ENCODE measurements at places on chromosomes 6 and 20.
A peak's percentile ranks its signal among the peaks of the same experiment; 100 is the strongest.

DNA sequence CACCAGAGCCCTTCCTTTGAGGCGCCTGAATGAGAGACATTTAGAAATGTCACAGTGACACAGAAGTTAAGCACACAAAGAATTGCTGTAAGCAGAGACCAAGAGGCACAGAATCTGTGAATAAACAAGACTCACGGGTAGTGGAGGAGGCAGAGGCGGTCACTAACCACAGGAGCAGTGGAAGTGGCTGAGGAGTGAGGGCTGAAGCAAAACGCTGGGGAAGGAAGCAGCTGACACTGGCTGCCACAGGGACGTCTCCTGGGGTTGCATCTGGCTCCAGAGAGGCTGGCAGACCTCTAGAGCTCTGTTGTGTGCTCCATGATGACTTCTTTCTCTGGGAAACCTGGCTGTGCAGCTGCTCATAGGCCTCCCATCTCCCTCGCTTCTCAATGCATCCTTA lies 65.0 kb upstream of the SLC2A12 start:
- DNase-seq = peak; percentile 86

- no peak for DNase-seq
Measured at GRCh38 chr20:24985802-24986201, 6.7 kb downstream of the APMAP start.

GRCh38 chr6:158270389-158271127 lies 41.7 kb upstream of the TULP4 start:
- DNase-seq = no peak

- DNase-seq = peak; percentile 76
Measured at GRCh38 chr6:26097268-26097875, 10.1 kb downstream of the HFE start.

DNA sequence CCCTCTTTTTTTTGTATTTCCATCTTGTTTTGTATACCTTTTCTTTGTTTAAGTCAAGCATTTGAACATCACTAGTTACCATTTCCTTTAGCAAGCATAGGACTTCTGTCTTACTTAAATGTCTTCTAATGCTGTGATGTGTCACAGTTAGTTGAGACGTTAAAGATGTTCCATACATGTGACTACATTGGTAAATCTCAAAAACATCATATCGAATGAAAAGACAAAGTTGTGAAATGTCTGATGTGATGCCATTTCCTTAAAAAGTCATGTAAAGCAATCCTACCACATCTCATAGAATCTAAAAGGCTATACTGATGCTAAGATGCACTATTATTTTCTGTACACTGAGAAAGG lies 26.8 kb downstream of the SLC16A10 start:
- peak; percentile 13 for DNase-seq

- no peak for DNase-seq
Measured at GRCh38 chr6:122020588-122021264, 378.7 kb upstream of the HSF2 start.

DNA sequence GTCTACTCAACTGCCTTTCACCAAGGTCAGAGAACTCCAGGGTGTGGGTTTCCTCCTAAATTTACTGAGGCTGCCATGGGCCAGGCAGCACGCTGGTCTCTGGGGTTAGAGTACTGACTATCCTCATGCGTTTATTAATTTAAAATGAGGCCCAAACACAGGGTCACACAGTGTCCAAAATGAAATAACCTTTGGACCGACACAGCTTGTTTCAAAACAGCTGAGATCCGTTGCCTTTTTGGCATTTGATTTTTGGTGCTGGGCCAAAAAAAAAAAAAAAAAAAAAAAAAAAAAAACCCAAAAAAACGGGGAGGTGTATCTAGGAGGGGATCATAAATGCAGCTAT lies 14.6 kb upstream of the TOX2 start:
- DNase-seq = no peak

- peak; percentile 36 for DNase-seq
Measured at GRCh38 chr6:142378138-142378875, 76.5 kb downstream of the ADGRG6 start.

DNA sequence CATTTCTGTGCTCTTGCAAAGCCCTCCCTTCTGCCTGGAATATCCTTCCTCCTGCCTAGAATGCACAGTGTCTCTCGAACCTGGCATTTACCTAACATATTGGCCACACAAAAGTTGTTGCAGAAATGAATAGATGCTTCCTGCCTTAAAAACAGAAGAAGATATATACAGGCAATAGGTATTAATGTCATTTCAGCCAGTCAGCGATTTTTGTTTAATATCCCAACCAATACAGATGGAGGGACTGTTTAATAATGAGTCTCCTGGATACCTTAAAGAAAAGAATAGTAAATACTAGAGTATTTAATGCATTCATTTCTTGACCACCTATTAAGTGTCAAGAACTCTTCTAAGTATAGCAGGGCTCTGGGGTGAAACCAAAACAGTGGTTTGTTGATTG lies 70.3 kb downstream of the MBOAT1 start:
- DNase-seq = no peak

DNA sequence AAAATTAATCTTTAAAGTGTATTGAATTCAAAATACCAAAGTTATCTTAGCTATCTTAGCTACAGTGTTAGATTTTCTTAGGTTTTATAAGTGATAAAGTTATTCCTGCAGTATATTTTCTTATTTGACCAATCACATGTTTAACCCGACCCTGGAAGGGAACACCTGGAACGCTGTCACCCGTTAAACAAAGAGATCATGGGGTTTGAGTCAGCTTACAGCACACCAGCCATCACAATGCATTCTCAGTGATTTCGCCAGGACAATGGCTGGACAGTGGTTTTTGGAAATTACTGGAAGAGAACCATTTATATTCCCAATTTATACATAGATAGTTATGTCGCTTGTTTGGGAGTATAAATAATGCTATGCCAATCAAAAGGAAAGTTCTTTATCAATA lies 10.5 kb downstream of the C6orf118 start:
- DNase-seq = no peak

DNA sequence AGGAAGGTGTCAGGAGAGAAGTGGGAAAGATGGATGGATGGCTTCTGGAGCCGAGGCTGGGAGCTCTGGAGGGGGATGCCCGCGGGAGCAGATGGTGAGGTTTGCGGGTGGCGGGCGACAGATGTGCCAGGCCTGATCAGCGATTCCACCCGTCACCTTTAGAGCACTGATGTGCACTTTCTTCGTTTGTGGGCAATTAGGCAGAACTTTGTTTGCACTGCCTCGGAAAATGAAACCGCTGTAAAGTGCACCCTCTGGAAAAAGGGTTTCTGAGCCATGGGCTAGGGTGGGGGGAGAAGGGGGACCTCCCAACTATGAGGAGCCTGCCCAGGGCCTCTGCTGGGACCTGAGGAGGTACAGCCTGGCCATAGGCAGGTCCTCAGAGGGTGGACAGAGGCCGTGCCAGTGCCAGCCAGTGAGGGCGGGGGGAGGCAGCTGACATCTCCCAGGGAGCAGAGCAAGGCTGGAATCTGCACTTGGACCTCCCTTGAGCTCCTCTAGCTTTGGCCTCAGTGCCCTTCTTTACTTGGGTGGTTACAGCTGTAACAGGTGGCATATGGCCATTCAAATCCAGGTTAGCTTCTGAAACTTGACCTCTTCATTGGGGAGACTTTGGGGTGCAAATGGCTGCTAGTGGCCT lies 58.7 kb downstream of the CD40 start:
- no peak for DNase-seq

DNA sequence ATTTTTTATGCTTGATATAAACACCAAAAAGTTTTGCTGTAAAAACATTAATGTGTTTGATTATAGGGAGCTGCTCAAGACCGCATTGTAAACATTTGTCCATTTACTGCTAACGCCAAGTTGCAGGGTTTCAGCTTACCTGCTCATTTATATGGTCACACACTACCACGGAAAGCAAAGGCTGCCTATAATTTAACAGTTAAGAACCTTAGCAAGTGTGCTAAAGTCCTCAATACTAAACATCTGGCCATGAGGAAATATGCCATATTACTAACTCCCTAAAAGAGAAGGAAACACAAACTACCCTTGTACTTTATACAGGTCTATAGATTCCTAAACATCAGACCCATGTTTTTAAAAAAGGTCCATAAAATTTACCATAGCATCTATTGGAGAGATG lies 129.5 kb downstream of the ASCC3 start:
- DNase-seq = no peak

DNA sequence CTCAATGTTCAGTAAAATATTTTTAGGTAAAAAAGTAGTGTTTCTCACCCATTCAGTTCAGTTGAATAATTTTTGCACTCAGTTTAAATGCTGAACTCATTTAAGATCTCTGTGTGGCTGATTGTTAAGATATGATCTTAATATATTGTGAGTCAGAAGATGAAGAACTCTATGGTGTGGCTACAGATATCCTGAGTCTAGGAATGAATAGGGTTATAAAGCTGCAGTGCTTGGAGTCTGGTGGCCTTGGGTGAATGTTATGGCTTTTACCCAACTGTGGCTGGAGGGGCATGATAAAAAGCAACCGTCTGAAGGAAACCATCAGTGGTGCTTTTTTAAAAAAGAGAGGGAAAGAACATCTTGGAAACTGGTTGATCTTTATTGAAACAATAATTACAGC lies 65.9 kb downstream of the CCN2 start:
- no peak for DNase-seq

DNA sequence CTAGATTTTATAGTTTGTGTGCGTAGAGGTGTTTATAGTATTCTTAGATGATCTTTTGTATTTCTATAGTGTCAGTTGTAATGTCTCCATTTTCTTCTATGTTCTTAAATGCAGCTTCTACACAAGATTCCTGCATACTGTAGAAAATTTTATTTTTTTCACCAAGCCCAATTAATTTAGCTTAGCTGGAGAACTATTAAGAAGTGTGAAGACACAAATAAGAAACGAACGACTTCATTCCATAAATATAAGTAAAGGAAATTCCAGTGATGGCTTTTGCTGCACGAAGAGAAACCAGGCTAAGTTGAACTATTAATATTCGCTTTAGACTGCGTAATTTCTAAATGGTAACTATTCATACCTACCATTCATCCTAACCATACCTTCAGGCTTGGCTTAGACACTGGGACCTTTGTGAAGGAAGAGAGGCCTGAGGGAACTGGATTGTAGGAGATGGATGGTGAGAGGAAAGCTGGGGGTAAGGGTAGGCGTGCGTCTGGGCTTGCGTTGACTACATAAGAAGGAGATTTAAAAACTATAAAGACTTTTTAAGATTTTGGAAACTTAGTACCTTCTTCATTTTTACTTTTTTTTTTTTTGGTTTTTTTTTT lies 15.9 kb downstream of the HLA-DOA start:
- no peak for DNase-seq

DNA sequence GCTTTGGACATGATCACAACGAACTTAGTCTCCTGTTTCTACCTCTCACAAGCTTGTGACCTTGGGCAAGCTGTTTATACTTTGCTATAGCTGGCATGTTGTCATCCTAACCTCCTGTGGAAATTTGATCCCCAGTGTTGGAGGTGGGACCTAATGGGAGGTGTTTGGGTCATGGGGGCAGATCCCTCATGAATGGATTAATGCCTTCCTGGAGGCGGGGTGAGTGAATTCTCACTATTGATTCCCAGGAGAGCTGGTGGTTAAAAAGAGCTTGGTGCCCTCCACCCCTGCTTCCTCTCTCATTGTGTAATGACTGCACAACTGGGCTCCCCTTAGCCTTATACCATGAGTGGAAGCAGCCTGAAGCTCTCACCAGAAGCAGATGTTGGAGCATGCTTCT lies 228.9 kb downstream of the HIVEP2 start:
- peak; percentile 91 for DNase-seq

DNA sequence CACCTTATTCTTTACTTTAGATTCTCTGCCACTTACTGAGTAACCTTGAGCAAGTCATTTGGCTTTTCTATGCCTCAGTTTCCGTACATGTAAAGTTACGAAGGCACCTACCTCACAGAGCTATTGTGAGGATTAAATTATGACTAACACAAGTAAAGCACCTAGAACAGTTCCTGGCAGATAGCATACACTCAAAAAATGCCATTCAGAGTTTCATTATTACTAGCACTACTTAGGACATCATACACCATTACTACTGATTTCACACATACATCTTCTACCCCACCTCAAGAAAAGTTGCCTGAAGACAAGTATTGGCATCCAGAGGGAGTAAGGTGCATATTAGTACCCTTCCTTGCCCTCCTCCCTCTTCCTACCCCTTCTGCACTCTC lies 107.8 kb downstream of the OGFRL1 start:
- DNase-seq = no peak

- DNase-seq = peak; percentile 74
Measured at GRCh38 chr20:53937929-53938367, 132.4 kb downstream of the BCAS1 start.

- no peak for DNase-seq
Measured at GRCh38 chr6:69784595-69785377, 12.0 kb downstream of the LMBRD1 start.

DNA sequence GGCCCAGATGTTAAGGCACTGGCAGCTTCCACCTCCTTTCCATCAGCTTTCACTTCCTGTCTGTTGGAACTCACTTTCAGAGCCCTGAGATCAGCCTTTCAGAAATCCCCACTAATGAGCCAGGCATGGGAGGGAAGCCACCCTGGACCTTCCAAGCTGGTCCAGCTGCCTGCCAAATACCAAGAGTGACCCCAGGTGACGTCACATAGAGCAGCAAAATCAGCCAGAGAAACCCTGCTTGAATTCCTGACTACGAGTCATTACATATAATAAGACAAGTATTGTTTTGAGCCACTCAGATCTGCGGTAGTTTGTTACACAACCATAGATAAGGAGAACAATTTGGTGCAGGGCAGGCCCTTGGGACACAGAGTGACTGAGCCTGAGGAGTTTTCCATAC lies 556.0 kb upstream of the JAG1 start:
- DNase-seq = peak; percentile 10

- DNase-seq = no peak
Measured at GRCh38 chr6:161439093-161439492, 165.2 kb upstream of the AGPAT4 start.

- DNase-seq = no peak
Measured at GRCh38 chr20:57375652-57376230, 15.5 kb upstream of the RBM38 start.

- no peak for DNase-seq
Measured at GRCh38 chr6:102525336-102525735, 1131.8 kb downstream of the GRIK2 start.

Measured in NB4 (cell line).